ENCODE measurements at places on chromosomes 13 and 19.

DNA sequence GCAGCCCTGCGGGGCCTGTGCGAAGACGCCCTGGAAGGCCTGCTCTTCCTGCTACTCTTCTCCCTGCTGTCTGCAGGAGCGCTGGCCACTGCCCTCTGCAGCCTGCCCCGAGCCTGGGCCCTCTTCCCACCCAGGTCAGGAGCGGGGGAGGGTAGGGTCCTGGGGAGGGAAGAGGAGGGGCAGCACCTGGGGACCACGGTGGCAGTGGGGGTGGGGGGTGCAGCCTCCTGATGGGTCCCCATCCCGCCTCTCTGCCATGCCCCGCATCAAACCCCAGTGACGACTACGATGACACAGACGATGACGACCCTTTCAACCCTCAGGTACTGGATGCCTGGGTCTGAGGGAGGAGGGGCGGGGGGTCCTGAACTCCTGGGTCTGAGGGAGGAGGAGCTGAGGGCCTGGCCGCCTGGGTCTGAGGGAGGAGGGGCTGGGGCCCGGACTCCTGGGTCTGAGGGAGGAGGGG is 13.4 kb upstream of the LENG8 start:
- no peak for DNase-seq

DNA sequence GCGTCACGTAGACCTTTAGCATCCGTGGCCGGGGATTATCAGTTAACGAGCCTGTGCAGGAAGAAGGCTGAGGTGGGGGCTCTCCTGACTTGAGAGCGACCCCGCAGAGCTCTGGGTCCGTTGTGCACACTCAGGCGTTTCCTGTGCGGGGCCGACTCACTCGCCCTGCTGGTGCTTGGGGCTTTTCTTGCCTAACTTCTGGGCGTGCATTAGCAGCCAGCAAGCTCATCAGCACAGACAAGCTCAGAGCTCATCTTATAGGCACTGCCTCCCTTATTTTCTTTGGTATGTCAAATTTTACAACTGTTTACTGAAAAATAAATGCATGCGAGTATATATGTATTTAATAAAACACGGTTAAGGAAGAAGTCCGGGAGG is 23.7 kb downstream of the ADPRHL1 start:
- no peak for DNase-seq

GRCh38 chr19:41426952-41427646 is at the start of gene B3GNT8:
Gene B3GNT8, minus strand, starts transcription at chr19:41427374. Its CDS starts 596 bp downstream, at chr19:41426778.
- no peak for DNase-seq

DNA sequence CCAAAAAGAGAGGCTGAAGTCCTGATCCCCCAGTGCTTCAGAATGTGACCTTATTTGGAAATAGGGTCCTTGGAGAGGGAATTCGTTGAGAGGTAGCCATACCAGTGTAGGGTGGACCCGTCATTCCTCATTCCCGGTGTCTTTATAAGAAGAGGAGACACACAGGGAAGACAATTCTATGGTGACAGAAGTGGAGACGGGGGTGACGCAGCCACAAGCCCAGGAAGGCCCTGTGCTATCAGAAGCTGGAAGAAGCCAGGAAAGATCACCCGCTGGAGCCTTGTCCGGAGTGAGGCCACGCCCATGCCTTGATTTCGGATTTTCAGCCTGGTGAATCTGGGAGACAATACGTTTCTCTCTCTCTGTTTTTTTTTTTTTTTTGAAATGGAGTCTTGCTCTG is 2.6 kb upstream of the MYPOP start:
- no peak for DNase-seq

DNA sequence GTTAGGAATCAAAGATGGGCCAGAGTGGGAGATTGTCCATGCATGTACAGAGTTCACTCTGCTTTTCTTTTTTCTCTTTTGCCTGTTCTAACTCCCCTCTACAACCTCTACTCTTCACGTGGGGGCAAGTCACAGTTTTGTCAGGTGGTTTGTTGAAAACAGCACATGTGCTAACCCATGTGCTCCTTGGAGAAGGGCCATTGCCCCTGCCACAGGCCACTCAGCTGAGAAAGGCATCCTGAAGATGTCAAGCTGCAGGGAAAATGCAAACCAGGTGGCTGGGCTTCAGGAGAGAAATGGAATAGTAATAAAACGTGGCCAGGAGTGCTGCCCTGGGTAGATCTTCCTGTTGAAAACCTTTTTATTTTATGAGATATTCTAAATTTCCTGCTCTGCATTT is 35.3 kb upstream of the SLC10A2 start:
- DNase-seq, result no peak

DNA sequence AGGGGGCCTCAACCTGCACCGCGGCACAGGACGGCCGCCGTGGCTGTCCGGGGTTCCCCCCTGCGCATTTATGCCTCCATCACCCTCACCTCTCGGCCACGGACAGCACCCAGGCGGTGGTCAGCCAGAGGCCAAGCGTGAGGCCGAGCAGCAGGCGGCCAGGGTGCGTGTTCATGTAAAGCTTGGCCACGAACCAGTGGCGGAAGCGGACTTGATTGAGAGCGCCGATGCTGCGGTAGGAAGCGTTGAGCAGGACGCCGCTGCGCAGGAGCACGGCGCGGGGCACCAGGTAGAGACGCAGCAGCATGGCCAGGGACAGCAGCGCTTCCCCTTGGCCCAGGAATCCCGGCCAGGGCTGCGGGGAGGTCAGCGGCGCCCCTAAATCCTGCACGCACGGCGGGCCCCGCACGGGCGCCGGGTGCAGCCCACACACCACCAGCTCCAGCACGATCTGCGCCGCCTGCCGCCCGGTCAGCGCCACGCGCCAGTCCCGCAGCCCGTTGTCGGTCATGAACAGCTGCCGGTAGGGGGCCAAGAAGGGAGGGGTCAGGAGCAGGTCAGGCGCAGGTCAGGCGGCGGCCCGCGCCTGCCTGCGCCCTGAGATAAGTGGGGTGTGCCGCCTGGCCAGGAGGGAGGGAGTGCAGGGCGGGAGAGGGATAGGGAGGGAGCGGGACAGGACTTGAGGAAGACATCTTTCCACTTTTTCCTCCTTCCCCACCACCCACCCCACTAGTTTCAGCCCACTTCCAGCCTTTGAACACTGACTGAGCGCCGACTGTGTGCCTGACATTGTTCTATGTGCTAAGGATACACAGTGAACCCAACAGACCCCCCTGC is 6.5 kb downstream of the KCNN4 start:
- DNase-seq, result peak; percentile 23

- no peak for DNase-seq
Observed at GRCh38 chr19:19347401-19348110, 26.9 kb downstream of the MAU2 start.

DNA sequence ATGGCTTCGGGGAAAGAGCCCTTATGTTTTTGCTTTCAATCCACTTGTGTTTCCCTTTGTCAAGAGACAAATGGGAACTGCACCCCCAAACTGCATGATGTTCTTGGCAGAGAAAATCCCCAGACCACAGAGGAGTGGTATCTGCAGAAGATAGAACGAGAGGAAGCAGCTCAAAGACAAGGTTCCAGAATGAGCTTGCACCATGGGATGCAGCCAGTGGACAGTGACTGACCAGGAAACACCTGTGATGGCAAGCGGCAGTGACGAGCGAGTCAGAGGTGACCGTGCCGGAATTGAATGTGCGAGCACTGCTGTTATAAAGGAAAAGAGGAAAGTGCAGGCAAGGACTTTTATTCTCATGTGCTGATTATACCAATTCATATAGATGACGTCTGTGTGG is 46.3 kb downstream of the IRS2 start:
- no peak for DNase-seq

DNA sequence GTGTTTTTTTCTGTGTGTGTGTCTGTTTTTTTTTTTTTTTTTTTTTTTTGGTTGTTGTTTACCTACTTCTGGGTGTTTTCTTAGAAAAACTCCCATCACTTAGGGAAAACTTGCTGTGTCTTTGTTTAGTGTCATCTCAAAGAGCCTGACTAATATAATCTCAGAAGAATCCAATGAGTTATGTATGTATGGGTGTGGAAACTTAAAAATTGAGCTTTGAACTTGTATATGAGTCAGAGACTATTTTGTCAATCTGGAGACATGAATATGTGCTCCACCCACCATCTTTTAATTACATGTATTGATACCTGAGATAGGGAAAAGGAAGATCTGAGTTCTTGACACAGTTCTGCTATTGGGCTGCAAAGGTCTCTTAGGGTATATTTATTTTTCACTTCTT is 140.7 kb upstream of the SPRY2 start:
- no peak for DNase-seq

GRCh38 chr13:110062077-110062776 is 244.7 kb downstream of the COL4A1 start:
- DNase-seq, result no peak

- no peak for DNase-seq
Observed at GRCh38 chr13:30763786-30764413, 28.6 kb downstream of the ALOX5AP start.

- no peak for DNase-seq
Observed at GRCh38 chr13:109204657-109205056, 575.2 kb downstream of the MYO16 start.

DNA sequence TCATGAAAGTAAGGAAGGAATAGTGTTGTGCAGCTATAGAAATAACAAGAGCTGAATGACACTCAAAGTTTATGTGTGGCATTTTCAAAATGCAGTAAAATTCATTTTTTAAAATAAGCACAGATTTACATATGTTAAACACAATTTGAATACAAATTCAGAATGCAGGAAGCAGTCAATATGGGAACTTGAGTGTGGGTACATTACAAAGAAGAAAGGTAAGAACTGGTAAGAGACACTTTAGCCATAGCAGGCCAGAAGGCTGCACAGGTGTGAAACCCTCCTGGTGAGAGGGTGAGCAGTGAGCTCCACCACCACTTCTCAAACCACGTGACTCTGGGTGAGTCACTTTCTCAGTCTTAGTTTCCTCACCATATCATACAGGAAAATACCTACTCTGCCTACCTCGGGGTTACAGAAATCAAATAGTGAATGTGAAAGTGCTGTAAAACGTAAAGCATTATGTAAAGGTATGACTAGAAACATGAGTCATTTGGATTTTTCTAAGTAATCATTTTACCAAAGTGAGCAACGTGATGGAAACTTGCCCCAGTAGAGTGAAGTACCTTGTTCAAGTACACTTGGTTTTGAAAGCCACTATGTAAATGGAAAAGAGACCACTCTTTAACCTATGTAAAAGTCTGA is 40.5 kb downstream of the USP12 start:
- DNase-seq, result no peak

DNA sequence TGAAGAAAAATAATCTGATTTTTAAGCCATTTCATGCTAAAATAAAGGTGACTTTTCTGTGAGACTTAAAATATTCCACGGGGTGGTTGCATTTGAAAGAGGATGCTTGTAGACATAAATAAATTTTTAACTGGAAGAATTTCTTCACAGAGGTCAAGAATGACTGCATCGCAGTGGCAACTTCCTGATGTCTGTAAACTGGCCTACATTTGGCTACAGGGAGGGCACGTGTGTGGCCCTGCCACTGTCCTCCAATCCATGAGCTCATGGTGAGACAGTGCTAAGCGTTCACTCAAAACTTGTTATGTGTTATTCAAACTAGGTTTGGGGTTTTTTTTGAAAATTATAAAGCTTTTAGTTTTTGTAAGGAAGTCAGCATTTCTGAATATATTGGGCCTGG is 1089.3 kb downstream of the EFNB2 start:
- no peak for DNase-seq

- no peak for DNase-seq
Observed at GRCh38 chr19:49863935-49864320, 3.4 kb downstream of the PNKP start.

- DNase-seq, result no peak
Observed at GRCh38 chr13:98517576-98518310, 59.2 kb downstream of the STK24 start.

- no peak for DNase-seq
Observed at GRCh38 chr19:28730791-28731512, 482.0 kb downstream of the UQCRFS1 start.

GRCh38 chr13:34543836-34544235 is 398.2 kb upstream of the NBEA start:
- no peak for DNase-seq

- DNase-seq, result no peak
Observed at GRCh38 chr19:816500-816857, 5.3 kb downstream of the PLPPR3 start.

DNA sequence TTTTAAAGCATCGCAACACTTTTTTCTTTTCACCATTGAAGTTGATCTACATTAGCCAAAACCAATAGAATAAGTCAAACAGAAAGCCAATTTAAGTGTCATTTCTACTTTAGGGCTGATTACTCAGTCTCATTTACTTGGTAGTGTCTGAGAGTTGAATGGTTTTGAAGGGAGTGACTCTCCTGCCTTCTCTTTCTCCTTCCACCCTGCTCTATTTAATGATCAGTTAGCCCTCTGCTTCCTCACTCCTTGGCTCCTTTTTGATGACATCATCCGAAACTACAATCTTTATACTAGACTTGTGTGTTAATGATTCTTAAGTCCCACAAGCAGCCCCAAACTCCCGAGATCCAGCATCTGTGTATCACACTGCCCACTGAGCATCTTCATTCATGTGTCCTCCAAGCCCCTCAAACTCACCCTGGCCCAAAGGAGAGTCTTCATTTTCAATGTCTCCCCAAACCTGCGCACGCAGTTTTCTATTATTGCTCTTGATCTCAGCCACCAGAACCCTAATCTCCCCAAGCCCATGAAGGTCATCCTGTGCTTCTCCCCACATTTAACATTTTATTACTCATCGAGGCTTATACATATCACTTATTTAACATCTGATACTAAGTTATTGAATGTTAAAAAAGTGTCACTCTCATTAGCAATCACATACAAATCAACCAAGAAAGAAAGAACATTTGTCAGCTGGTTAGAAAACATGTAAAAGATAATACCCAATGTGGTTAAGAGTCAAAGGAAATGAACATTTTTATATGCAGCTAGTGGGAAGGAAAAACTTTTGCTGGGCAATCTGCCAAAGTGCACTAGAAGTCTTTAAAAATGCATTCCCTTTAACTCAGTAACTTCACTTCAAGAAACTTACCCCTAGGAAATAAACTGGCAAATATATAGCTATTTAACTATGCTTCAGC is 32.2 kb upstream of the ARGLU1 start:
- DNase-seq, result no peak

- no peak for DNase-seq
Observed at GRCh38 chr19:18717601-18718000, 34.1 kb downstream of the CRTC1 start.

- peak; percentile 12 for DNase-seq
Observed at GRCh38 chr19:39078436-39079200, 5.5 kb upstream of the ACP7 start.

DNA sequence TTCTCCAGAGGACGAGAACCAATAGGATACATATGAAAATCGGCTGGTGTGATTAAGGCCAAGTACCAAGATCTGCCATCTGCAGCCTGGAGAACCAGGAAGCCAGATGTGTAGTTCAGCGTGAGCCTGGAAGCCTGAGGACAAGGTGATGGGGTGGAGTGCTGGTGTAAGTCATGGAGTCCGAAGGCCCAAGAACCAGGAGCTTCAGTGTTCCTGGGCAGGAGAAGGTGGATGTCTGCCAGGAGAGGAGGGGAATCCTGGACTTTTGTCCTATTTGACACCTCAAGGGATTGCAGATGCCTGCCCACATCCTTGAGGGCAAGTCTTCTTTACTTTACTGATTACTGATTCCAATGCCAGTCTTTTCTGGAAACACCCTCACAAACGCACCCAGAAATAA is 71.5 kb downstream of the SPATA13 start:
- no peak for DNase-seq

GRCh38 chr13:26921918-26922317 is 161.3 kb upstream of the GPR12 start:
- no peak for DNase-seq

Data from nucleus accumbens (tissue), 56 donors.